ENCODE measurements at places on chromosomes 16 and 17.
A peak's percentile ranks its signal among the peaks of the same experiment; 100 is the strongest.

DNA sequence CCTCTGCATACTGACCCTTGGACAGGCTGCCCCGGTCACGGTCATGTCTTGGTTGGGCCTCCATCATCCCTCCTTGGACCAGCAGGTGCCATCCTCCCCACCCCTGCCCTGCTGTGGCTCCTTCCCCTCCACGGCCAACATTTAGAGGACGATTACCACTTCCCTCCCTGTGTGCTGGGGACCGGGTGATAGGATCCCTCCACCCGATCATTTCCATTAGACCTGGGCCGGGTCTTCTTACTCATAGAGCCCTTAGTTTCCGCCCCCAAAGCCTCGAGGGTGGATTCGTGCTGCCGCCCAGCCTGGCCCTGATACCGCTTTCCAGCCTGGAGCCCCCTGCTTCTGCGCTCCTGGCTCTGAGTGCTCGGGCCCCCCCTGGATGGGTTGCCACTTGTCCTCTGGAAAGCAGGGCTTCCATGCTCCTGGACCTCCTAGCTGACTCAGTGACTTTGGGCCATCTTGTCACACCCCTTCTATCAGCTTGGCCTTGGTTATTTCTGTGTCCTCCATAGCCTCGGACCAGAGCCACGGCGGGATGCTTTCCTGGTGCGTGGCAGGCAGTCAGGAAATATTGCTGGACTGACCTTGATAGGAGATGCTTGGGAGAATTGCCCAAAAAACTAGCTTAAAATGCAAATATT lies 171.4 kb downstream of the SEC14L1 start:
- no peak for DNase-seq

- DNase-seq = no peak
Measured at GRCh38 chr17:80961541-80962330, 29.9 kb upstream of the CHMP6 start.

GRCh38 chr17:34222722-34223497 lies 32.2 kb upstream of the CCL2 start:
- no peak for DNase-seq

GRCh38 chr17:59151591-59151990 lies 3.4 kb downstream of the SKA2 start:
- DNase-seq = no peak

GRCh38 chr17:34220752-34221395 lies 34.2 kb upstream of the CCL2 start:
- DNase-seq = peak; percentile 29

GRCh38 chr17:37742762-37743611 lies 1.9 kb downstream of the HNF1B start:
- no peak for DNase-seq

GRCh38 chr17:44078412-44078811 lies 7.9 kb downstream of the G6PC3 start:
- no peak for DNase-seq

DNA sequence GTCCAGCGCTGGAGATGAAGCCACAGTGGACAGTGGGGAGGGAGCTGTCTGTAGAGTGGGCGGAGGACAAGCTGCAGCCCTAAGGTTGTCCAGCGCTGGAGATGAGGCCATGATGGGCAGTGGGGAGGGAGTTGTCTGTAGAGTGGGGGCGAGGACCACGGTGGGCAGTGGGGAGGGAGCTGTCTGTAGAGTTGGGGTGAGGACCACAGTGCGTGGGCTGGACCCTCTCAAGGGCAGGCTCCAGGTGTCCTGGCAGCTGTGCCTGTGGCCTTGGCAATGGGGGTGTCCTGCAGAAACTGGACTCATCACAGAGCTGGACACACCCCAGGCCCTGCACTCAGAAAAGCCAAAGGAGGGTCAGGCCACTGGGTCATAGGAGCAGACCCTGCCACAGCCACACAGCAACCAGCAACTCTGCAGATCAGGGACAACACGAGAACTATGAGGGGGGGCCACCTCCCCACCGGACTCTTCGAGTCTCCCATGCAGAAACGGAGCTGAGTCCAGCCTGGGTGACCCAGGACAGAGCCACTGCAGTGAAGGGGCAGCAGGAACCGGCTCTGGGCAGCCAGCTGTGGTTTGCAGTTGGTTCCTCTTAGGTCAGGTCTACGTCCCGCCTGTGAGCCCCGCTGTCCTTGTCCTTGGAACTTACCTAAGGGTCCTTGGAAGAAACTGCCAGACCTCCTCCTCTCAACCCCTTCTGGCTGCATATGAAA lies 33.4 kb upstream of the CBFA2T3 start:
- DNase-seq = no peak

DNA sequence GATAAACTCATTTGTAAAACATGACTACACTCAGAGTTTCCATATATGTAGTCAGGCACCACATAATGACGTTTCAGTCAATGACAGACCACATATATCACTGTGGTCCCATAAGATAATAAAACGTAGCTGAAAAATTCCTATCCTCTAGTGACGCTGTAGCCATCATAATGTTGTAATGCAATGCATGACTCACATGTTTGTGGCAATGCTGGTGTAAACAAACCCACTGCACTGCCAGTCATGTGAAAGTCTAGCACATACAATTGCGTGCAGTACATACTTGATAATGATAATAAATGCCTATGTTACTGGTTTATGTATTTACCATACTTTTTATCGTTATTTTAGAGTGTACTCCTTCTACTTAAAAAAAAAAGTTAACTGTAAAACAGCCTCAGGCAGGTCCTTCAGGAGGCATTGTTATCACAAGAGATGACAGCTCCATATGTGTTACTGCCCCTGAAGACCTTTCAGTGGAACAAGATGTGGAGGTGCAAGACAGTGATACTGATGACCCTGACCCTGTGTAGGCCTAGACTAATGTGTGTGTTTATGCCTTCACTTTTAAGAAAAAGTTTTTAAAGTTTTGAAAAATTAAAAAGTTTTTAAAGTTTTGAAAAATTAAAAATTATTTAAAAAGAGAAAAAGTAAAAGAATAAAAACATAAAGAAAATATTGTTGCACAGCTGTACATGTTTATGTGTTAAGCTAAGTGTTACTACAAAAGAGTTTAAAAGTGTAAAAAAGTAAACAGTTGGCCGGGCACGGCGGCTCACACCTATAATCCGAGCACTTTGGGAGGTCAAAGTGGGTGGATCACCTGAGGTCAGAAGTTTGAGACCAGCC lies 9.0 kb downstream of the STAT5B start:
- peak; percentile 87 for DNase-seq

GRCh38 chr16:75593825-75594820 lies 27.9 kb downstream of the GABARAPL2 start:
- DNase-seq = peak; percentile 79

DNA sequence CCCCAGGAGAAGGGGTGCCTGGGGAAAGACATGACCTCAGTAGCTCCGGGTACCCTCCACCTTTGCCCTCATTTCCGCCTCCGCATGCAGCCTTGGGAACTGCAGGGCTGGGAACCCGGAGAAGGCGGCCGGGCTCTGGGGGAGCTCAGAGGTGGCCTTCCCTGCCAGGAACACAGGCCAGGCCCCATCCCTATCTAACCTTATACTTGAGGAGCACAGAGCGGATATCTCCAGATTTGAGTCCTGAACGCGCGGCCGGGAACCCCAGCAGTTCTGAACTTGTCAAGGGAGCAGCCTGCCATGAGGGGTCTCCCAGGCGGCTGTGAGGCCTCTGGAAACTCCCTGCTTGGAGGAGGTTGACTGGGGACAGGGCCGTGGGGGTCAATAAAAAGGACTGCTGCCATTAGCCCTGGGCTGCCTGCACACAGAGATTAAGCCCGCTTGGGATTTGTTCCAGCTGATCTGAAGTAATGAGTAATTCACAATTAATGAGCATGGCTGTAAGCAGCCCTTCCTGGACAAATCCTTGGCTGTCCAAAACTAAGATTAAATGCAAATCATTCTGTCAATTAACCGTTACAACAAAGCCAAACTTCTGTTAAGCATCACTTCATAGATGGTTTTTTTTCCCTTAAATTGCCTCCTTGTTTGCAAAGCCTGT lies 26.3 kb upstream of the METRNL start:
- no peak for DNase-seq

- DNase-seq = no peak
Measured at GRCh38 chr16:67245674-67246080, 1.6 kb downstream of the FHOD1 start.

DNA sequence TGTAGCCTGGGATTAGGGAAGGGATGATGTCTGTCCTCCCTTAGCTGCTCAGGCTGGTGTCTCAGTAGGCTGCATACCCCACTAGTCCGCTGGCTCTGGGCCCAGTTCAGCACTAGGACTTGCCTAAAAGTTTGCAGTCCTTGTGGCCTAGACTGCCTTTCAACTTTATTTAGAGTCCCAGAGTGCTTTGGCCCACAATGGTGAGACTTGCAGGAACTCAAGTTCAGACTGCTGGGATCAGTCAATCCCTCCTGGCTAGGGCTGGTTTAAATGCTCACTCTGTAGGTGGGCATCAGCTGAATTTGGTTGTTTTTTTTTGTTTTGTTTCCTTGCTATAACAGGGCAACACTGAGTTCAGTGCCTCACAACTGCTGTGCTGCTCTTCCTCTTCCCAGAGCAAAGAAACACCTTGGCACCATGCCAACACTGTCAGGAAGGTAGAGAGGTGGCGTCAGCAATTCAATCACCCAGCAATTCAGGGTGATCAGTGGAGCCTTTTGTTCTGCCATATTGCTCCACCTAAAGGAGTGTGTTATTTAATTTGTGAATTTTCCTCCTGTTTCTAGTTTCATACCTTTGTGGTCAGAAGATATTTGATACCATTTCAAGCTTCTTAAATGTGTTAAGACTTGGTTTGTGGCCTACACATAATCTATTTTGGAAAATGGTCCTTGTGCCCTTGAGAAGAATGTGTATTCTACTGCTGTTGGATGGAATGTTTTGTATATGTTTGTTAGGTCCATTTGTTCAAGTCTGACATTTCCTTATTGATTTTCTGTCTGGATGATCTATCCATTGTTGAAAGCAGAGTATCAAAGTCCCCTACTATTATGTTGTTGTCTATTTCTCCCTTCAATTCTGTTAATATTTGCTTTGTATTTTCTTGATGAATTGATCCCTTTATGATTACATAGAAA lies 284.0 kb upstream of the PMFBP1 start:
- peak; percentile 10 for DNase-seq

GRCh38 chr16:10078541-10078949 lies 103.7 kb downstream of the GRIN2A start:
- DNase-seq = no peak

DNA sequence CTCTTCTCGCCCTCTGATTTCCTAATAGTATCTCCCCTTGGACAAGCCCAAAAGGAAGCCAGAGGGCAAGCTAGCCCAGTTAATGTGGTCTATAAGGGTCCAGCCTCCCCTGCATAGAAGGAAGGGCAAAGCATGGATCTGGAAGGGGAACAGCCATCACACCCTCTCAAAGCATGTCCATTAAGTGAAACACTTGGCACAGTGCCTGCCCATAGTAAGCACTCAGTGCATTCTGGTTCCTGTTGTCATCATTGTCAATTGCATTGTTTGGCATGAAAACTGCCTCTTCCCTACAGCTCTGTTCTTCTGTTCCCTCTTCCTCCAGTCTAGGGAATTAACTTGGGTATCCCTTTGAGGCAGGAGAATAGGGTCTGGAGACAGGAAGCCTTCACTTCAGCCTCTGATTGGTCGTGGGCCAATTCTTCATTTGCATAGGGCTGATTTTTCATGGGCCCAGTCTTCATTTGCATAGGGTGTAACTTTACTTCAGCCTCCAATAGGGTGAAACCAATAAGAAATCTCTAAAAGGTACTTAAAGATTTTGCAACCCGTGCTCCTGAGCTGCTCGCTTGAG lies 81.4 kb downstream of the C17orf67 start:
- DNase-seq = peak; percentile 44

- DNase-seq = no peak
Measured at GRCh38 chr17:19651451-19652238, 3.1 kb downstream of the ALDH3A2 start.

GRCh38 chr16:50996166-50996829 lies 154.8 kb downstream of the SALL1 start:
- no peak for DNase-seq

DNA sequence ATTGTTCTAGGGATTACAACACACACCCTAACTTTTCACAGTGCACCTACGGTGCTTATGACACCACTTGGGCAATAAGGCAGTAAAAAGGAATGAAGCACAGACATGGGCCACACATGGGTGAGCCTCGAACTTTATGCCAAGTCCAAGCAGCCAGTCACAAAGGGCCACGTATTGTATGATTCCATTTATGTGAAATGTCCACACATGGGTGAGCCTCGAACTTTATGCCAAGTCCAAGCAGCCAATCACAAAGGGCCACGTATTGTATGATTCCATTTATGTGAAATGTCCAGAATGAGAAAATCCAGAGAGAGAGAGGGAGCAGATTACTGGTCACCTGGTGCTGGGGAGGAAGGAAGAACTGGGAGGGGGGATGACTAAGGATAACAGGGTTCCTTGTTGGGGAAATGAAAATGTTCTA lies 22.2 kb downstream of the RMI2 start:
- no peak for DNase-seq

GRCh38 chr16:88839026-88839529 lies 17.7 kb downstream of the GALNS start:
- peak; percentile 20 for DNase-seq

GRCh38 chr16:17417740-17418139 lies 53.0 kb downstream of the XYLT1 start:
- DNase-seq = no peak
